ENCODE measurements at places on chromosomes 3 and 15.

GRCh38 chr3:40566694-40567093, 41.9 kb downstream of the ZNF621 start:
- no peak for DNase-seq

- DNase-seq, result no peak
These were observed 16.3 kb downstream of the SEC11A start for GRCh38 chr15:84699538-84700191.

GRCh38 chr15:23395030-23395692, 40.6 kb downstream of the GOLGA8S start:
- DNase-seq, result no peak

DNA sequence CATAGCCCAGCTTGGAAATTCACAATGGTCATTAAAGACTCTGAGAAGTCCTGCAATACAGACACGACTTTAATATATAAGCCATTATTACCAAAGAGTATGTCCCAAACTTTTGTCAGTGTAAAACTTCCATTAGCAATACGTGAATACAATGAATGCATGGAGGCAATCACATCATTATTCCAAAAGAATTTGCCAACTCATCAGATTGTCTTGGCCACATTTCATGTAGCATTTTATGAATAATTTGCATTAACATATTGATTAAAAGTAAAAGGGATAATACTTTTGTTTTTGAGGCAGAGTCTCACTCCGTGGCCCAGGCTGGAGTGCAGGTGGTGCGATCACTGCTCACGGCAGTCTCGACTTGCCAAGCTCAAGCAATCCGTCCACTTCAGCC, 7.9 kb upstream of the DUT start:
- DNase-seq, result no peak
